ENCODE measurements at places on chromosomes 16 and 17. TPM values are rescaled to one million over a fixed set of nuclear protein-coding genes. Genes with fewer than 3 reads are reported as not detected.

- DNase-seq = no peak
These were observed 6.0 kb upstream of the CDC6 start for GRCh38 chr17:40281663-40282062.

Gene IRX3
- 1.1 TPM for total RNA-seq

Gene KCNH4
- total RNA-seq = 1.9 TPM

DNA sequence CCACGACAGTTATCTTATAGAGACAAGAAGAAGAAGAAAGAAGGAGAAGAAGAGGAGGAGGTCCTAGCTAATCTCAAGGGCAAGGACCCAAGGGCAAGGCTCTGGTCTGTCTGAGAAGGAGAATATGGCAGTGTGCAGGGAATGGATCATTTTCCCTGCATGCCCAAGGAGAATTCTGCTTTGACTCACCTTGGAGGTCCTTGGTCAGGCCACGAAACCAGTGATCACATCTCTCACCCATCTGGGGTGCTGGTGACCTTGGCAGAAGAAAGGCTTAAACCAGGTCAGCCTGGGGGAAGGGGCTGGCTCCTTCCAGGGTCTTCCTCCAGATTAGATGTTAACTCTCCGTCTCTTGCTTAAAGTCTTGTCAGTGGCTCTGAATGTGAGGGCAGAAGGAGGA is 1.6 kb upstream of the FMNL1 start:
- no peak for DNase-seq

DNA sequence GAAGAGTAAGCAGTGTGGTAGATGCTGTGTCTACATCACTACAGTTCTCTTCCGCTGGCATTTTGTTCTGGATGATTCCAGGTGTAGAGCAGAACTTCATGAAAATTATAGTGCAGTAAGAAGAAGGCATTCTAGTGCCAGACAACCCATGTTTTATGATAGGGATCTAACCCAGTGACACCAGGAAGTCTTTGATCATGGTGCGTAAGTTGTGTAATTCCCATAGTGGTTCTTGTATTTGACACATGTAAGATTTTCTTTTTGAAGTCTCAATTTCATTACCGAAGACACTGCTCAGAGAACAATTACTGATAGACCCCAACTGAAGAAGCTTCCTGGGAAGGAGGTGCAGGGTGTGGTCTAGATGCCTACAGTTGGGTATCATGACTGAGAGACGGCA is 356.9 kb downstream of the CA10 start:
- no peak for DNase-seq

Gene OR3A3
- total RNA-seq = not detected

DNA sequence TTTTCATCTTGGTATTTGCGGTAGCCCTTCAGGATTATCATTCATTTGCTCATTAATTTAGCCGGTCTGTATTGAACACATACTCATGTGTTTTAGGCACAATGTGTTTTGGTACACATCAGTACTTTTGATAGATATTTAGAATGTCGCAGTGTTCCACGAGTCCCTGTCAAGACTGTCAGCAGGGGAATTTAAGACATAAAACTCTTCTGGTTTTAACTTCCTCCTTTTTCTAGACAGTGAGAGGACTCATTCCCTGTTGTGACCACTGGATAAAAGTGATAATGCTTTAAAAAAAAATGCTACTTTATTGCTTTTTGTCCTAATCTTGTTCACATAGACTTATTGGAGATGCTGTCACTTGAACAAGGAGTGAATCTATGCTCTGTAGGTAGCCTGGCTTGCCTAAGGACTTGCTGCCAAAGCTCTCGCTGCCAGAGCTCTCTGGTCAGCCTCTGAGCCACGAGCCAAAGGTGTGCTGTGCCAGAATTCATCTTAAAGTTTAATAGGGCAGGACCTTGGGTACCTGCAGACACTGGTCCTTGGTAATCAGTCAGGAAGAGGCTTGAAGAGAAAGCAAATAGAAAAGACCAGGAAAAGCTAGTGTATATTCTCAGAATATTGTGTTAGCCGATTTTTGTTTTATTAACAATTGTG is 5.4 kb downstream of the DCAF7 start:
- DNase-seq = no peak

Gene SCARF1
- 7.3 TPM for total RNA-seq

Measured in activated T-helper 1 cell treated with anti-CD3 and anti-CD28 coated beads, Interleukin-12 subunit alpha, Interleukin-12 subunit beta, Interleukin-2, Interleukin-4 antibody, amounts not matched to agents 30 ng/mL and 10 ng/mL and 1 ng/mL, durations not matched to agents 14 hours and 24 hours and 36 hours (primary cell).